T follicular helper cell (primary cell): ENCODE measurements at places on chromosomes 16 and 17.

DNA sequence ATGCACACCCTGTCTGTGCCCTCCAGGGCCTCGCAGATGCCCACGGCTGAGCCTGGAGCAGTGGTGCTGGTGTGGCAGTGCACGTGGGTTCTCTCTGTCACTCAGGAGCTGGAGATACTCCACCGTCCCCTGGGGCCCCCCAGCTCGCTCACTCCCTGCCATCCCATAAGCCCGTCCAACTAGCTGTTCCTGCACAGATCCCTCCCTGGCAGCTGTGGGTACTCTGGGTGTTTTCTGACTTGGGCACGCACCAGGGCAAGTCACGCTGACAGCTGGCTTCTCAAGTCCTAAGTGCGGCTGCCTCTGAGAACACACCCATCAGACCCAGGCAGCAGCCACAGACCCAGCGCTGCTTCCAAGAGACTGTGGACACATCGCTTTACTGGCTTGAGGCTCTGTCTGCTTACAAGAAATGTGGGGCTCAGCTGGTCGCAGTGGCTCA lies 25.4 kb upstream of the ITGB4 start:
- no peak for DNase-seq

- no peak for DNase-seq
These were observed 14.7 kb downstream of the KCTD19 start for GRCh38 chr16:67311607-67312488.

GRCh38 chr17:57397402-57397801 lies 141.1 kb downstream of the MSI2 start:
- DNase-seq, result no peak

GRCh38 chr16:86016201-86016965 lies 117.4 kb downstream of the IRF8 start:
- no peak for DNase-seq

DNA sequence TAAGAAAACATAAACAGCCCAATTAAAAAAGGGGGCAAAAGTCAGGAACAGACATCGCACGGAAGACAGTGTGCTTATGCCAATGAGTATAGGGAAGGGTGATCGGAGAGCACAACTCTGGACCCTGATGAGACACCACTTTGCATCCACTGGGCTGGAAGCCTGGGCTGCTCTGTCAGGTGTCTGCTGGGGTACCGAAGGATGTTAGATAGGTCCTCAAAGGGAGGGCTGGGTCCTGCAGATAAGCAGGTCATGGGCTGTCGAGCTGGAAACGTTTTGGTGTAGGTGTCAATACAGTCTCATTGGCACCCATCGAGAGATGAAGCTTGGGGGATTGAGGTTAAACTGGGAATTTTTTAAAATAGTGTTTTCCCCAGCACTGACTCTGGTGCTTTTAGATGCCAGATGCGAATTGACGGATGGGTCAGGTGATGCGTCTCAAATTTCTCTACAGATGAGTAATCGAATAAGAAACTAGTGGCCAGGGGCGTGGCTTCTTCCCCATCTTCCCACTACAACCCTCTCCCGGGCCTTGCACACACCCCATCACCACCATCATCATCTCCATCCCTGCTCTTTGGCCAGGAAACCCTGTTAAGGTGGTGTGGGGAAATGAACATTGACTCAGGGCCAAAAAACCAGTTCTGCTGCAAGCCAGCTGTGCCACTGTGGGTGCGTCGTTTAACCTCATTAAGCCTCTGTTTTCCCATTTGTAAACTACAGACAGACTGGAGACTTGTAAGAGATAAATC lies 47.8 kb upstream of the IRF8 start:
- no peak for DNase-seq

GRCh38 chr17:35898283-35899070 lies 18.3 kb upstream of the CCL5 start:
- no peak for DNase-seq
